ENCODE measurements at places on chromosomes 3 and 15.

- no peak for DNase-seq
These were observed 22.6 kb upstream of the FILIP1L start for GRCh38 chr3:100136921-100137320.

DNA sequence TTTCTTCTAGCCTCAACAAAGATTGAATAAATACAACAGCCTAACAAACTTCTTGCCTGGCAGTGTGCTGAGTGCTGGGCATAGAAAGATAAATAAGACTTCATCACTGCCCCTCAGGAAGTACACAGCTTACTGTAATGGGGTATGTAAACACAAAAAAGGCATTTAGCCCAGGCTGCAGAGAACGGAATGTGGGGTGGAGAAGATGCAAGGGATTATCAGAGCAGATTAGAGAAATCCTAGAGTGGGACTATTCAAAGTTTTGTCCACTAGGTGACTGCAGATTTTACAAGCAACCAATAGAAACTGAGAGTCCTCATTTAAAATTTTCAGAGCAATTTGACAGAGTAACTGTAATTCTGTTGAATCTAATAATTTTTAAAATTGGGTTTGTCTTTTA, 35.4 kb upstream of the TSC22D2 start:
- no peak for DNase-seq

DNA sequence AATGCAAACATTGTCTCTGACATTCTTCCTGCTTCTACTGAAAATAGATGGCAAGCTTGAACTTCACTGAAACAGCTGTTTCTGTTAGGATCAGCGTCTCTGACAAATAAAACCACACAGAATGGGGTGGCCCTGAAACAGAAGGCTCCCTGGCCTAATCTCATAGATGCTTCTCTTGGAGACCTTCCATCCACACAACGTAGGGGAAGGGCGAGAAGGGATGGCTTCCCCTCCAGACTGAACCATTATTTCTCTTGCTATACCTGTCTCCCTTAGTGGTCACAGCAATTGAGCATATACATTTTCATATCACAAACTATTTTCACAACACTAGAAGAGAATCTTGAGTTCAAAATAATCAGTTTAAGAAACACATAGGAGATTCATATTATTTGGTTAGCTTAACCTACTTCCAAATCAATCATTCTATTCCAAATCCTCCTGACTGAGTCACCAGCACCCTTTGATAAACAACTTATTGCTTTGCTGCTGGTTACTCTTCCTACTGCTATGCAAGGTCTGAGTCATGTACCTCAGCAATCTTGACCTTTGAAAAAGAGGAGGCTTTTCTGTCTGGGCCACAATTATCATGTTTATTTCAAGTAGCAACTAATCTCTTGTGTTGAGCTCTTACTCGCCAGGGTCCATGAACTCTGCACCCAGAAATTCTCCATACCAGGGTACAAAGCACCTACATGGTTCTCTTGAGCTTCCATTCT, 45.5 kb downstream of the CBLB start:
- no peak for DNase-seq

DNA sequence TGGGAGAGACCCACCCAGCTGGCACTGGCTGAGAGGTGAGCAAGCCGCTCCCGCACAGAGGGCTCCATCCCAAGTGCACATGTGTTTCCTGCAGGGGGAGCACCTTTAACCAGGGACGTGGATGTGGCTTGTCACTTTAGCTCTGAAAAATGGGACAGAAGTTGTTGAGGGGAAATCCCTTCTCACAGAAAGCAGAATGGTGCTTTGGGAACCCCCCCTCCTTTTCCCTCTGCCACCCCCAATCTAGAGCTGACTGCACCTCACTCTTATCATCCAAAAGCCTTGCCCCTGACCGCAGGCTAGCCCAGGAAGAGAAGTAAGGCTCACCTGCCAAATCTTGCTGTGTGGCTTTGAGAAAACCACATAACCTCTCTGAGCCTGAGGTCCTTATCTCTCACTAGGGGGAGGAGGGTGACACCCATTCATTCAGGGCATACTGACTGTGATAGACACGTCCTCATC, 77.9 kb downstream of the RPN1 start:
- DNase-seq: no peak

- no peak for DNase-seq
These were observed 163.9 kb downstream of the THSD4 start for GRCh38 chr15:71278989-71279756.

DNA sequence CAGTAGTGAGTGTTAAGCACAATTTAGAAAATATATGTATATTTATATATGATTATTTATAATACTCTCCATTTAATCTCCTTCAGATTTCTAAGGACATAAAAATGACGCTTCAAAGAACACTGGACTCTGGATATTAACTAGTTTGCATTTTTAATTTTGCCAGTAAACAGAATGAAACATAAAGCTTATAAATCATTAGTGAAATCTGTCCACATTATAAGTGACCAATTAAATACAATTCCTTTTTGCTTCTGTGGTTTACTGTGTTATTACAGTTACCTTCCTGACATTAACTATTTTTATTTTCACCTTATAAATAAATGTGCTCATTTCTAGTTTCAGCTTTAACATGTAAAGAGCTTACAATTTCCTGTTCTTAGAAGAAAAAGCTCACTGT, 1081.1 kb upstream of the EPHA6 start:
- no peak for DNase-seq

GRCh38 chr3:173214576-173214975, 73.5 kb upstream of the SPATA16 start:
- DNase-seq: no peak

DNA sequence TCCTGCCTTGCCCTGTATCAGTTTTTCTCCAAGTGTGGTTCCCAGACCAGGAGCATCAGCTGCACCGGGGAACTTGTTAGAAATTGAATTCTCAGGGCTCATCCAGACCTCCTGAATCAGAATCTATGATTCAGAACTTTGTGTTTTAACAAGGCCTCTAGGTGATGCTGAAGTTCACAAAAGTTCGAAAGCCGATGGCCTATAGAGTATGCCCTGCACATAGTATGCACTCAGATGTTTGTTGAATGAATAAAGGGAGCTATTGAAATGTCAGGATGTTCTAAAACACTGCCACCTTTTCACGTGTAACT, 664 bp upstream of the LARP6 start:
- DNase-seq: no peak

DNA sequence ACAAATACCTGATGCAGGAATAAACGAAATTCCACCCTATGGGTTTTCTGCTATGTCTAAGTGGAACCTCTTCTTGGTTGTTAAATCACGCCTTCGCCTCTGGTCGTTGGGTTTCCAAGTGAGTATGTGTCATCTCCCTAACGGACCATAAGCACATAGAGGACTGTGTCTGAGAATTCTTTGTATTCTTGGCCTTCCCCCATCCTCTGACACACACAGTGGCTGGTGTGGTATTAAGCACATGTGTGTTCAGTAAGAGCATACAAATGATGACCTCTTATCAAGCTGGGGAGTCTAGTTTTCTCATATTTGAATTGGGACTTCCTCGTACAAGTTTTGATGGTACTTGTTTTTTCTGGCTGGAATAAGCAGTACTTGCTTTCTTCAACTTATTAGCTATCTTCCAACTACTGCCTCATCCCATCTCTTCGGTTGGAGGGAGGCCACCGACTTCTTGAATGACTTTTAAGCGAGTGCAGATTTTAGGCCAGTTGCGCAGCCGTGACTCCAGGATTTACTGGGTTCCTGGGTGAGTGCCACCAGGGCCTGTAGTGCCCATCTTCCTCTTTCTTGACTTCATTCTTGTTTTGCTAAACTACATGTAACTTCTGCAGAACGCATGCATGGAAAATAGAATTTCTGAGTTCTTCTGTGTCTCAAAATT, 240.2 kb downstream of the ADAMTS17 start:
- no peak for DNase-seq

GRCh38 chr3:188194332-188194731, 40.4 kb downstream of the LPP start:
- no peak for DNase-seq

GRCh38 chr3:177174607-177175170, 22.6 kb downstream of the TBL1XR1 start:
- no peak for DNase-seq

DNA sequence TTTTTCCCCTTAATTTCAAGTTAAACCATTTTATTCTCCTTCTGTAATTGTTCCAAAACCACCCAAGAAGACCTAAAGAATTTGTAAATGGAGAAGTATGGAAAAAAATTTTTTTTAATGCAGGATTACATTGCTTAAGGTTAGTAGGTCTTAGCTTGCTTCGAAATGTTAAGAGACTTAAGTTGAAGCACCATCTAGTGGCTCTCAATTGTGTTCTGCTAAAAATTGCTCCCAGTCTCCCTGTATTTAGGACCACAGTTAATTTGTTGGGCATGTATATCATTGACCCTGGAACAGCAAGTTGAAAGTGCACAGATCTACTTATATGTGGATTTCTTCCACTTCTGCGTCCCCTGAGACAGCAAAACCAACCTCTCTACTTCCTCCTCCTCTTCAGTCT, 32.4 kb downstream of the CD200R1L start:
- DNase-seq: no peak

DNA sequence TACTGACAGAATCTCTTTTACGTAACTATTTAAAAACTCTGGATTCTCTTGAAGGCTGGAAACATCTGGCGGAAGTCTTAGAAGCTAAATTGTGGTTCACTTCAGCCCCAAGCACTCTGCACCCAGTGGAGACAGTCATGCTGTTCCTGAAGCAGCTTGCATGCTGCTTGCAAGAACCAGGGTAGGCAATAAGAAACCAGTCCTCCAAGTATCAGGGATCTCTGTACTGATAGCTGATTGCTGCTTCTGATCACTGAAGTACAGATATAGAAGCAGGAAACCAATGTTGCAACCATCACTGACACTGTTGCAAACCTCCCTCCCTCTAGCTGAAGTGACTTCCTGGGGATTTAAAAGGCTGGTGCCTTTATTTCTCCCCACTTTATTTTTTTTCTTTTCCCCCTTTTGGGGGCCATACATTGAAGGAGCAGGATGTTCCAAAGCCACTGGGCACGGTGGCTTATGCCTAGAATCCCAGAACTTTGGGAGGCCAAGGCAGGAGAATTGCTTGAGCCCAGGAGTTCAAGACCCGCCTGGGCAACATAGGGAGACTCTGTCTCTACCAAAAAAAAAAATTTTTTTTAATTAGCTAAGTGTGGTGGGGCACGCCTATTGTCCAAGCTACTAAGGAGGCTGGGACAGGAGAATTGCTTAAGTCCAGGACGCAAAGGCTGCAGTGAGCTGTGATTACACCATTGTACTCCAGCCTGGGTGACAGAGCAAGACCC, 15.3 kb downstream of the SPCS1 start:
- no peak for DNase-seq

- DNase-seq: no peak
These were observed 402.9 kb downstream of the IL20RB start for GRCh38 chr3:137360531-137361201.

DNA sequence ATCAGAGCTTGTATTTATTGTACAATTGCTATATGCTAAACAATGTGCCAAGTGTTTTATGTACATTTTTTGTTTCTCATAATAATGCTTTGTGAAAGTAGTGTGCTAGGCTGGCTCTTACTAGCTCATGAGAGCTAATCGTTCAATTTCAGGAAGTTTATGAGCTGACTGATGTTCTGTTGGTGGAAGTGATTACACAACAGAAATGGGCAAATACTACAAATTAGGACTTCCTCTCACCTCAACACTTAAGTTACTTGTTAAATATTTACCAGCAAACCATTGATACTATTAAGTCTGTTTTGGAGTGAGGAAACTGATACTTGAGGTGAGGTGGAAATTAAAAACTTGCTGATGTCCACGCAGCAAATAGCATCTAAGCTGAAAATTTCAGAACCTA, 32.3 kb downstream of the SLC9C1 start:
- DNase-seq: no peak

GRCh38 chr3:120355486-120355885, 6.3 kb upstream of the LRRC58 start:
- no peak for DNase-seq

GRCh38 chr3:14143271-14144225, 18.7 kb downstream of the TMEM43 start:
- DNase-seq: no peak

DNA sequence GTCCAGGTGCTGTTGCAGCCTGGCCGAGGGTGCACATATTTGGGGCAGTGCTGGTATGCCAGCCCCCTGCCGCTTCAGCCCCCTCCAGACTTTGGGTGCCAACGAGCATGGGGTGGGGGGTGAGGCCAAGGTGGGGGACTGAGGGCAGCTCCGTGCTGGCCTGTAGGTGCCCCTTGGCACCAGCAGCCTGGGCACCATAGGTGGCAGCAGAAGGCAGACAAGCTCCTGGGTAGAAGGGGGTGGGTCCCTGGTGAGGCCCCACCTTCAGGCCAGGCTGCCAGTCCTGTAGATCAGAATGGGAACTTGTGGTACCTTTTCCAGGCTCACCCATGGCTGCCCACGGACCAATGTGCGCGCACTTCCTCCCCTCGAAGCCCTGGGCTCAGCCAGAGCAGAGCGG, 16.1 kb upstream of the PLA2G4E start:
- no peak for DNase-seq

DNA sequence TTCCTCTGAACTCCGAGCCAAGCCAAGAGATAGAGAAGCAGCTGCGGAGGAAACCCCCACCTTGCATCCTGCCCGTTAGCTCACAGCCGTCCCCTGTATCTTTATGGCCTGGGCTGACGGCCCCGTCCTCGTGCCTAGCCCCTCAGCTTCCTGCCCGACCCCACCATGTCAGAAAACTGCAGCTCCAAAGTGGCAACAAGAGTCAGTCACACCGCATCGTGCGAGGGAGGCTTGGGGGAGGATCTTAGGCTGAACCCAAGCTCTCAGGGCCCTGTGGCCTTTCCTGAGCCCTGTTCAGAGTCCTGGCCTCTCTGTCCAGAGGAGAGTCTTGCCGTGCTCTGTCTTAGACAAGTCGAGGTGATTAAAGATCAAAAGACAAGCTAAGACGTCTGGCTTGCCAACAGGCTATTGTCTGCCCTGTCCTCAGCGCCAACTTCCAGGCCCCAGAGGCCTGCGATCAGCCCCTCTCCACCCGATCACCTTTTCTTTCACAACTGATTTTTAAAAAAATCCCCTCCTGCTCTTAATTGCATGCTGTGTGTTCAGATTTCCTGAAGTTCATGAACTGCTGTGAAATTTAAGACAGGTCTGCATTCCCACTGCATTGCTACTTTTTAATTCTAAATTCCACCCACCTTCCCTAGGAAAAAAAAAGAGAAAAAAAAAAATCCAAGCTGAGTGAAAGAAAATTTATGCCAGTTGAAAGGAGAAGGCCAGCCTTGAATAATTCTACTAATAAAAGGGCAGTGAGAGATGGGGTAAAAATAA, 89.7 kb upstream of the WNT5A start:
- no peak for DNase-seq

GRCh38 chr3:65950340-65951326, 88.1 kb downstream of the MAGI1 start:
- DNase-seq: no peak

DNA sequence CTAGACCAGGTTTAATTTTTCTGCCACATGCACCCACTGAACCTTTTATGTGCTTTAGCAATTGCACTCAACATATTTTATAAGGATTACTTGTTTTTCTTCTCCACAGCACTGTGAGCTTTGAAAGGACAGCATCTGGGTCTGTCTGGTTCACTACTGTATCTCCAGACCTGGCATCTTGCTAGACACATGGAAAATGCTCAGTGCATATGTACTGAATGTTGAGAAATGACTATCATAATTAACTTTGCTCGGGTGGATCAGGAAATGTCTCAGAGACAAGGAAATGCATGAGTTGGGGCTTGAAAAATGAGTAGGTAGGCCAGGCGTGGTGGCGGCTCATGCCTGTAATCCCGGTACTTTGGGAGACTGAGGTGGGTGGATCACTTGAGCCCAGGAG, 40.2 kb downstream of the DOCK3 start:
- no peak for DNase-seq

GRCh38 chr3:42714171-42714852, 11.7 kb upstream of the HHATL start:
- DNase-seq: no peak

GRCh38 chr3:32455609-32456428, 46.8 kb downstream of the CMTM6 start:
- no peak for DNase-seq
